ENCODE measurements at places on chromosomes 13 and 19.

GRCh38 chr13:42786715-42787114 is 5.3 kb downstream of the FAM216B start:
- DNase-seq = no peak

GRCh38 chr13:59201841-59202240 is 961.9 kb downstream of the DIAPH3 start:
- DNase-seq = no peak

- DNase-seq = no peak
Observed at GRCh38 chr19:17889609-17890214, 18.0 kb downstream of the SLC5A5 start.

- no peak for DNase-seq
Observed at GRCh38 chr13:113046128-113046882, 59.3 kb upstream of the F7 start.

DNA sequence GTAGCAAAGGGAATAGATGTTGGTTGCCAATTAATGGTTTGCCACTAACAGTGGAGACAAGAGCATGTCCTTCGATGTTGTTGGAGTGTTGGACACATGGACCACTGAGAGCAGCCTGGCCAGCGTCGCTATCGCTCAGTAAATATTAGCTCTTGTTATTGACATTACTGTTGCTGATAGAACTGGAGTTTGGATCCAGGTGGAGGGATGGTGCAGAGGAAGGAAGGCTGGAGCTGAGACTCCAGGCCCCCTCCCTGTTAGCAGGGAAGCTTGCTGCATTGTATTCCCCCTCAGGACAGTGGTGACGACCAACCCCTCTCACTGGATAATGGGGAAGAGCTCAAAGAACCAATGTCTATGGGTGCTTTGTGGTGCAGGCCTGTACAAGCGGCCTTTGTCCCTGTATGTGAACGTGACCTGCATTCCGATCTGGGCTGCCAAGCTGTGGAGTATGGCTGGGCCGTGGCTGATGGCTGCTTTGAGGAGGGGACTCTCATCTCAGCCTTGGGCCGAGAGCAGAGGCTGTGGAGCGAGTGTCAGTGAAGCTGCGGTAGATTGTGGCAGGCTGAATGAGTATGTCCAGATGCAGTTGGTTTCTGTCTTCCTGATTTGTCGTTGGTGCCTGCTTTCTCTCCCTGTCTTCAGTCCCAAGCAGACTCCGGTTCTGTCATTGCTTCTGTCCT is 7.0 kb downstream of the CLASRP start:
- DNase-seq = no peak

- no peak for DNase-seq
Observed at GRCh38 chr19:313169-313987, 22.2 kb upstream of the PLPP2 start.
